Uterus (tissue), 4 donors: ENCODE measurements at places on chromosomes 13 and 19. TPM values are rescaled to one million over a fixed set of nuclear protein-coding genes. Genes with fewer than 3 reads are reported as not detected.

DNA sequence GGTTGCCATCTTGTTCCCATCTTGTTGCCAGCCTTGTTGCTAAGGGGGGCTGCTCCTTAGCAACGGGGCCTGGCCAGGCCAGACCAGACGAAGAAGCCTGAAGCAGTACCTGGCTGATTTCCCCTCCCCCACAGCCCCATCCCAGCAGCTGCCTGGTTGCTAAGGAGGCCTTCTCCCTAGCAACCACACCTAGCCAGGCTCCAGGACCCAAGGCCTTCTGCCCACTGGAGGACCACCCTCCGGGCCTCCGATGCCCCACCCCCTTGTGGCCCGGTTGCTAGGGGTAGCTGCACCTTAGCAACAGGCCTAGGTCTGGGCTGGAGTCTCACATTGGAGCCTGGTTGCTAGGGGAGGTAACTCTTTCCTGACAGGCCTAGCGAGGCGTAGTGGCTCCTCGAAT is 3.9 kb downstream of the PRRG2 start:
- no peaks in the 10 kb centered on the region for H3K36me3 ChIP-seq
- H3K27me3 ChIP-seq = no peaks in the 10 kb centered on the region
- DNase-seq = no peak
- H3K4me1 ChIP-seq = no peaks in the 10 kb centered on the region

GRCh38 chr19:38862321-38863059 is 12.7 kb upstream of the HNRNPL start:
- no peaks in the 10 kb centered on the region for H3K36me3 ChIP-seq
- H3K4me1 ChIP-seq = no peaks in the 10 kb centered on the region
- H3K4me3 ChIP-seq = no peak overlapping the region
- H3K27me3 ChIP-seq = no peaks in the 10 kb centered on the region
- peak; percentile 72 for DNase-seq

DNA sequence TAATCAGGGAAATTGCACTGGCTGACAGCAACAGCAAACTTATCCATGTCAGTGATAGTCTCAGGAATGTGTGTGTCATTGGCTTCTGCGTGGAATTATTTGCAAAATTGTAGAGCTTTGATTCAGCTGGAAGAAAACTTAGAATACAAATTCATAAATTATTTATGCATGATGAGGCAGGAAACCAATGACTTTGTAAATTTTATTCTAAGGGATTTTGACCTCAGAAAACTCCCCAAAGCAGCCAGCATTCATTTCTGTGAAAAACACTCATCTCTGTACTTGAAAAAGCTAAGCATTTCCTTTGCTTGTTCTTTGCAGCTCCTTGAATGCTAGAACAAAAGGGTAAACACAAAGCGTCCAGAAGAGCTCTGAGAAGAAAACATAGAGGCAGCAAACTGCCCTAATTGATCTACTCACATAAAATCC is 162.4 kb downstream of the DCT start:
- no peaks in the 10 kb centered on the region for H3K4me1 ChIP-seq
- no peak overlapping the region for H3K27ac ChIP-seq
- H3K27me3 ChIP-seq = no peaks in the 10 kb centered on the region
- H3K4me3 ChIP-seq = no peak overlapping the region

DNA sequence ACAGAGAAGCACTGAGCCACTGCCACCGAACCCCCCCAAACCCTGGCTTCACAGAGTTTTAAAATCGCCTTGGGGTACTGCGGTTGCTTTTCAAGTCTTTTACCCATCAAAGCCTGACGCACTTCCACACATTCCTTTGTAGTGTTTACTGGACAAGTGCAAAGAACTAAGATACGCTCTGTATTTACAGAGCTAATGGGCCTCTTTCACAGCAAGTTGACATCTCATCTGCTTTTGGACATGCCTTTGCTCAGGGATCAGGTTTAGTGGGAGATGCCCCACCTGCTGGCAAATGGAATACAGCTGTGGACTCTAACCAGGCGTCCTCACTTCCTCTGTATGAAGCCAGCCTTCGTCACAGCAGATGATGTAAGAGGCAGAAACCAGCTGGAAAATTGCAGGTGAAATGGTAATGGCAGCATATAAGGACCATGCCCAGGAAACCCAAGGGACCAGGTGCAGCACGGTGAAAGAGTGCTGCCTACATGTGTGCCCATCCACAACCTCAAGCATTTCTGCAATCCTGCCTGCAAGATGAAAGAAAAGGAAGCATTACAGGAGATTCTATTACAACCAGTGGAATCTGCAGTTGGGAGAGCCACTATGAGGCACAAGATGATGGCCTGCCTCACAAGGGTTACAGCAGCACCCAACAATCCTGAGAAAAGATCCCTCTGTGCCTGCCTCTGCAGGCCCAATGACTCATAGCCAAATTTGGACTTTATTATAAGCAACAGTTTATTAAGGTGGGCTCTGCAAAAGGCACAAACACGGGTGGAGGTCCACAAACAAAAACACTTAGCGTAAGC is 34.7 kb downstream of the BRD4 start:
- H3K27ac ChIP-seq = peak overlapping the region; percentile 18
- DNase-seq = no peak
- H3K4me1 ChIP-seq = peaks cover 24% of the 10 kb centered on the region
- H3K36me3 ChIP-seq = no peaks in the 10 kb centered on the region
- H3K4me3 ChIP-seq = no peak overlapping the region

- no peaks in the 10 kb centered on the region for H3K4me1 ChIP-seq
- DNase-seq = peak; percentile 12
- no peaks in the 10 kb centered on the region for H3K36me3 ChIP-seq
- H3K27ac ChIP-seq = peak overlapping the region; percentile 66
Measured at GRCh38 chr13:71866335-71867130, 471 bp downstream of the DACH1 start.

LENG9 gene
- total RNA-seq = 7.1 TPM

SOHLH2 gene
- not detected for total RNA-seq

ZSCAN18 gene
- total RNA-seq = 51.5 TPM
